ENCODE measurements at places on chromosomes 12 and 14.
A peak's percentile ranks its signal among the peaks of the same experiment; 100 is the strongest.

DNA sequence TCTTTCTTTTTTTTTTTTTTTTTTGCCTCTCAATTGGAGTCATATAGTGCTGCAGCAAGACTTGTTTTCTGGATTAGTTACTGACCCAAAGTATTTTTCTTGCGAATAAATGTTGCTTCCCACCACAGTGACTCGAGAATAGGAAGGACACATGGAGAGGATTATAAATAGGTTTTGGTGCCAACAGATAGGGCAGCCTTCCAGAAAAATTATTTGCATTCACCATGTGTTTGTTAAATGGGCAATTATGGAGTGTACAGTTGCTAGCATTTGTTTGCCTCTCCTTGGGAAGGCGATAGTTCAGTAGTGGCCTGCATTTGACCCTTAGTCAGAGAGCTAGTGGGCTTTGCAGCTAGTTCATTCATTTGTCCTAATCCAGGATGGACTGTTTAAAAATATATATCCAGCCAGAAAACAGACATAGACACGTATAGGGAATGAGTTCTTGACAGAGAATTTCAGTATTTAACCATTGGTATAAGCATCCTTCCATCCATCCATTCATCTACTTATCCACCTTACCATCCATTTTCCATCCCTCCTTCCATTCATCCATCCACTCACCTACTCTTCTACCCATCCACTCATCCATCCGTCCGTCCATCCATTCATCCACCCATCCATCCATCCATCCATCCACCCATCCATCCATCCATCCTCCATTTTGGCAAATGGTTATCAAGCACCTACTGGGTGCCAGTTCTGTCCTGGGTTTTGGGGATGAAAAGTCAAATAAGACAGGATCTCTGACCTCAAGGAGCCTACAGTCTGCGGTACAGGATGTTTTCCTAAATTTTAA, 67.5 kb downstream of the CHST11 start:
- DNase-seq = no peak

GRCh38 chr12:31804185-31804504, 75.3 kb upstream of the AMN1 start:
- DNase-seq = no peak

- peak; percentile 71 for DNase-seq
Observed at GRCh38 chr12:65637774-65638173, 186.5 kb upstream of the HMGA2 start.

DNA sequence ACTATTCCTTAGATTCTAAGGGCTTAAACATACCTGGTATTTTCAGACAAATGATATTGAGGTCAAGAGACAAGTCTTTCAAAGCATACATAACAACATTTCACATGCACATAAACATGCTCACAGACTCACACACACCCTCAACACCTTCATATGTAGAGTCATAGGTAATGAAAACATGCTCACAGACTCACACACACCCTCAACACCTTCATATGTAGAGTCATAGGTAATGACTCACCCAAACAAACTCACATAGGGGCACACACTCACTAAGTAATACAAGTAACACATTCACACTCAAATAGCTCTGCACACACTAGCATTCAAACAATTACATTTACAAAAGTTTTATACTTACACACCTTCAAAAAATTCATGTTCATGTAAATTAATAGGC, 975.5 kb downstream of the TMEM121 start:
- DNase-seq = no peak

DNA sequence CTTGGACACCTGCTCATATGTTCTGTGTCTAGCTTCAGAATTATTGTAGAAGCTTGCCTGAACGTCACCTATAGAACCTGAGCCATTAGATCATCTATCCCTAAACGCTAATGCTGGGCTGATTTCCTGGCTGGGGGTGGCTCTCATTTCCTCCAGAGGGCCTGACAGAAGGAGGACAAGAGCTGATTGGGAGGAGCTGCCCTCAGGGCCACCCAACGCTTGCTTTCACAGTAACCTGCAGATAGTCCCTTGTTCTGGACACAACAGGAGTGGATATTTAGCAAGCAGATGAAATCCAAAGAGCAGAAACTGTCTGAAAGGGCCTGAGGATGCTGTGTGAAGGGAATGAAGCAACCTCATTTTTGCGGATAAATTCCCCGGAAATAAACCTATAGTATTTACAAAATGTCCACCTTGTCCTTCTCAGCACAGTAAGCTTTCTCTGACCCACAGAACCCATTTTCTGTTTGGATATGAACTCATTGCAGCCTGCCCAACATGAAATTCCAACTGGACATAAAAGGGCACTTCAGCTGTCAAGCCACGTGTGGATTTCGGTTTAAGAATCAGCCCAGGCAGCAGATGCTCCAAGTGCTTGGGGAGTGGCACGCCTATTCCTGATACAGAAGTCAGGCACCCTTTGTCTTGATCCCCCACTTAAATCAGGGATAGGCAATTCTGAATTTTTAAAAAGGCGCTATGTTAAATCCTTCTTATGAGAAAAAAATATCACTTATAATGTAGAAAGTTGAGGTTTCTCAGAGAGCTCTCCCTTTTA, 32.8 kb upstream of the TUBA1C start:
- DNase-seq = peak; percentile 10

GRCh38 chr12:52846356-52846970, 2.3 kb downstream of the KRT78 start:
- DNase-seq = no peak

DNA sequence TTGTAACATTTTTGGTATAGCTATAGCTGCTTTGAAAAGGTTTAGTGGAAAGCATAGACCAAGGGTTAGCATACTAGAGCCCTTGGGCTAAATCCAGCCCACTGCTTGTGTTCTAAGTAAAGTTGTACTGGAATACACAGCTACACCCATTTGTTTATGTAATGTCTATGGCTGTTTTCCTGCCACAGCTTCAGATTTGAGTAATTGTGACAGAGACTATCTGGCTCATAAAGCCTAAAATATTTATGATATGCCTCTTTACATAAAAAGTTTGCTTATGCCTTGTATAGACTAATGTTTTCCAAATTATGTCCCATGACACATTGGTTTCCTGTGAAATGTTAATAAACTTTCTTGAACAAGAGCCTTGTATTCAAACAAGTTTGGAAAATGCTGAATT, 234.8 kb upstream of the ATP2B1 start:
- peak; percentile 28 for DNase-seq

DNA sequence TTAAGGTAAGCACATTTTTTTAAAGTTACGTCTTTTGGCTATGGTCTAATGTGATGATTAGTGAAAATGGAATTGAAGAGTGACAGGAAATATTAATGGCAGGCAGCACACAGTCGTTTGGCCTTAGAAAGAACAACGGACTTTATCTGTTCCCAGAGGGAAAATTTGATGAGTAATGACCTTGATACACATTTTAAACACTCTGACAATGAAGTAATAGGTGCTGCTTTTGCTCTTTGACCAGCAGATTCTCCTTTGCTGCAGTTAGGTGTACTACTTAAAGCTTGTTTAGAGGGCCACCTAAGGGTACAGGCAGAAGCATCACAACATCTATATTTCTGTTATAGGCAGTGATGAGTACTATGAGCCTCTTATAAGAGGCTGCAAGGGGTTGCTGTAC, 27.1 kb upstream of the RNU6-8 start:
- peak; percentile 55 for DNase-seq

- DNase-seq = peak; percentile 41
Observed at GRCh38 chr12:51449580-51450246, 25.1 kb downstream of the SLC4A8 start.
